ENCODE measurements at places on chromosomes 2 and 18.

DNA sequence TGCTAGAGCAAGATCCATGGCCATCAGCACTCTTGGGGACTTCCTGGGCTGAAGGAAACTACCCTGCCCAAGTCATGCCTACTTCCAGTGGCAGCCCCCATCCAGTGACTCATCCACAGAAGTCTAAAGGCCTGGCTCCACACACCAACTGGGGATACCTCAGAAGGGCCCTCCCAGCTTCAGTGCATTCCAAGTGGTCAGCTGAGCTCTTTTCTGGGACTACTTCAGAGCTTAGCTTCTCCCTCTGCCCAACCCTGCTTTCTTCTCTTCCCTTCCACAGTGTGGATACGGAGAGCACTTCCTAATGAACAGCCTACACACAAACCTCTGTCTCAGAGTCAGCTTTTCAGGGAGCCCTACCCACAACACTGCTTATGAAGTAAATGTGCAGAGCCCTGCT, 66.5 kb downstream of the CLHC1 start:
- DNase-seq: no peak

DNA sequence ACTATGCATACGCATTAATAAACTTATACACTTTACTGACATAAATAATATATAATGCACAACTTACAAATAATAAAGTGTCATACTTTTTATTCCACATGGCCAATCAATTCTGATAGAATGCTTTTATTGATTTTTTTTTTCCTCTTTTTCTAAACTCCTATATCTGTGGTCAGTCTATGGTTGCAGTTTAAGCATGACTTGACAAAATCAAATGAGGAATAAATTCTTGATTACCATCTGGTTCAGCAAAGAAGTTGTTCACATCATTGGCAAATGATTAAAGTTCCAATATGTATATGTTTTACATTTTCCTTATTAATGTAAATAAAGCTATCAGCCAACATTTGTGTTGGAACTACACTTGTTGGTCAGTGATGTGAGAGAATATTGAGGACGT, 83.5 kb downstream of the EML6 start:
- no peak for DNase-seq

- DNase-seq: no peak
Observed at GRCh38 chr18:63879709-63880108, 7.8 kb upstream of the SERPINB2 start.

GRCh38 chr18:76274468-76275289, 220.4 kb downstream of the ZNF516 start:
- DNase-seq: no peak

DNA sequence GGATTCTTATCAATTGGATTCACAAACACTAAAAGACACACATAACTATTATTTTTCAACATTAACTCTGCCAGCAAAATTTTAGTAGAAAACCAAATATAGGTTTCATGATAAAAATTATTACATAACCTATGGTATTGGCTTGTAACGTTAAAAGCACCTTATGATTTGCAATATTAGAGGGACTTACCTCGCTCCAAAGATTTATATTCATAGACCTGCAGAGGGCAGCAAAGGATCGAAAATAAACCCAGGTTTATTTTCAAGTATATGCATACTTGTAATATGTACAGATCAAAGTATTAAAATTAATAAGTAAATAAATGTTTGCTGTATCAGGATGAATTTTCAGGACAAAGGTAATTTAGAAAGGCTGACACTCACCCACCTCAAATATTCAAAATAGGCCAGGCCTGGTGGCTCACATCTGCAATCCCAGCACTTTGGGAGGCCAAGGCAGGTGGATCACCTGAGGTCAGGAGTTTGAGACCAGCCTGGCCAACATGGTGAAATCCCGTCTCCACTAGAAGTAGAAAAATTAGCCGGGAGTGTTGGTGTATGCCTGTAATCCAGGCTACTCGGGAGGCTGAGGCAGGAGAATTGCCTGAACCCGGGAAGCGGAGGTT, 45.3 kb downstream of the LRPPRC start:
- DNase-seq: no peak

GRCh38 chr2:195590861-195591205, 66.2 kb upstream of the SLC39A10 start:
- peak; percentile 44 for DNase-seq

GRCh38 chr18:58009166-58009565, 34.9 kb upstream of the NEDD4L start:
- no peak for DNase-seq

GRCh38 chr18:75478996-75479880, 51.7 kb upstream of the SMIM21 start:
- no peak for DNase-seq

DNA sequence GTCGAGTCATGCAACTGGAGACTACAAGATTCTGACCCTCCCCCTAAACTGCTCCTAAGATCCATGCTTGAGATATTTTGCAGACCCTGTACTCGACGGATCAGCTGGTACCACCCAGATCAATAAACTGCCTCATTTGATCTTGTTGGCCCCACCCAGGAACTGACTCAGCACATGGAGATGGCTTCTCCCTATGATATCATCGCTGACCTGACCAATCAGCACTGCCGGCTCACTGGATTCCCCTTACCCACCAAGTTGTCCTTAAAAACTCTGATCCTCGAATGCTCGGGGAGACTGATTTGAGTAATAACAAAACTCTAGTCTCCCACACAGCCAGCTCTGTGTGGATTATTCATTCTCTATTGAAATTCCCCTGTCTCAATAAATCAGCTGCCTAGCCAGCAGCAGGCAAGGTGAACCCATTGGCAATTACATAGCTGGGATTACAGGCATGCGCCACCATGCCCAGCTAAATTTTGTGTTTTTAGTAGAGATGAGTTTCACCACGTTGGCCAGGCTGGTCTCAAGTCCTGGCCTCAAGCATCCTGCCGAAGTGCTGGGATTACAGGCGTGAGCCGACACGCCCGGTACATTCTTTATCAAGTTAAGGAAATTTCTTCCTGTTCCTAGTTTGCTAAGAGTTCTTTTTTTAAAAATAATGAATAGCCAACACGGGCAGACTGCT, 43.6 kb downstream of the VPS54 start:
- DNase-seq: no peak

GRCh38 chr2:105546628-105546974, 147.8 kb upstream of the FHL2 start:
- DNase-seq: peak; percentile 4

- DNase-seq: no peak
Observed at GRCh38 chr18:55144193-55144930, 185.1 kb upstream of the CCDC68 start.

DNA sequence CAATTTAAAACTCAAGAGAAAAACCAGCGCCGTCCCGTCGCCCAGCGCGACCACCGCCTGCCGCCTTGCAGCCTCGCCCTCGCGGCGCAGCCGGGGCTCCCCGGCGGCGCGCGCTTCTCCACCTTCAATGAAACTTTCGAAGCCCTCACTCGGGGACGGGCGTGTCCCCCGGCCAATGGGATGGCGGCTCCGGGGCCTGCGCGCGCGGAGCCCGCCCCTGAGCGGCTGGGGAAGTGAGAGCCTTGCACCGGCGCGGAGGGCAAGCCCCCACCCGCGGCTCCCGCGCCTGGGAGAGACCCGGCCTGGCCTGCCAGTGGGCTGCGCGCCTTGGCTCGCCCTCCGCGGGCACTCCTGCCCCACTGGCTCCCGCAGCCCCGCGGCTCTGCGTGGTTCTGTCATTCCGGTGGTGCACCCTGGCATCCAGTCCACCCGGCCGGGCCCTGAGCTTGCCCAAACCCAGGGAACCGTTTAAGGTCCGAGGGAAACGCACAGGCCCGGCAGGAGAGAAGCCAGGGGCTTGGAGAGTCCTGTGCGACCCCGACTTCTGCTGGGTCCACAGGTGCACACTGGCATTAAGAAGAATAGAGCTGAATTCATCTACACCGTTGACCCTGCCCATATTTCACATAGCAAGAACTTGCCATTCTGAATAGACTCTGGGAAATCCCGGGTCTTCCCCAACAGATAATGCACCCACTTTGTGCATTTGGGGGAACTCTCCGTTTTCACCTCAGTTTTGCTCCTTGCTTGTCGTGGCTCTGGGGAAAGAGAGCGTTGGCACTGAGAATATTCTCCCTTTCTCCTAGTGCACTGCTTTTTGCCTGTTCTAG, at the start of gene PIEZO2:
Gene PIEZO2 (minus strand): TSS at position 129 of the 830 bp plus-strand sequence. CDS start 981 bp downstream, outside the sequence.
- peak; percentile 69 for DNase-seq

- no peak for DNase-seq
Observed at GRCh38 chr2:9408641-9409151, 14.6 kb downstream of the ITGB1BP1 start.

- DNase-seq: no peak
Observed at GRCh38 chr2:3752376-3752775, 49.0 kb downstream of the DCDC2C start.

GRCh38 chr2:216777637-216778273, 82.1 kb downstream of the TNP1 start:
- DNase-seq: no peak

GRCh38 chr2:86491088-86491487, 49.9 kb downstream of the KDM3A start:
- DNase-seq: no peak

DNA sequence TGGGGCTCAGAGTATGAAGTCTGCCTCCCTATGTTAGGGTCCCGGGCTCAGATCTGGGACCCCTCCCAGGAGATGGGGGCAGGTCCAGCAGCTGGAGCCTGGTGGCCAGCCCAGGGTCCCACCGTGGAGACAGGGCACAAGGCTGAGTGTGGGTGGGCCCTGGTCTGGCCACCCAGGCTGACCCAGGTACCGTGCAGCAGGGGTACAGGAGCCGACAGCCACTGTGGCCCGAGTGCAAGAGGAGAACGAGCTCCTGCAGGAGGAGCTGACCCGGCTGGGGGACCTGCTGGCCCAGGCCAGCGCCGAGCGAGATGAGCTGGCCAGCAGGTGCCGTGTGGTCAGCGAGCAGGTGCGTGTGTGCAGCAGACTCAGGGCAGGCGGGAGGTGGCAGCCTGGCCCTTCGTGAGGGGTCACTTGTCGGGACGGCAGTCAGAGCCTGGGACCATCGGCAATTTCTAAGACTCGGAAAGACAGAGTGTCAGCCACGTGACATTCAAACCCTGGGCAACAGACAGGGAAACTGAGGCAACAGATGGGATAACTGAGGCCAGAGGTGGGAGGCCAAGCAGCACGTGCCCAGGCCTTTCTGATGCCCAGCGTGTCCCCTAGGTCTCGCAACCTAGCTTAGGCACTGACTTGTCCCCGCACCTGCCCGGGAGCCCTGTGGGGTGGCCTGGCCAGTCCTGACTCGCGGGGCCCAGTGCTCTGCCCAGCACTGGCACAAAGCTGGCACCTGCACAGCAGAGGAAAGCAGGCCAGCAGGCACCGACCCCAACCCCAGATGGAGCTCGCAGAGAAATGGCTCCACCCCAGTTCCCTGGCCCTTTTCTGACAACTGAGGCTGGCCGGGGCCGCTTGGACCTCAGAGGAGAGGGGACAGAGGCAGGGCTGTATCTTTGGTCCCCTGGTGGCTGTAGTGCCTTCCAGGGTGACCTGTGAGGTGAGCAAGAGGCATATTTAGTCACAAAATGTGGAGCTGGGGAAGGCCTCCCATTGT, 13.9 kb downstream of the CROCC2 start:
- DNase-seq: no peak

DNA sequence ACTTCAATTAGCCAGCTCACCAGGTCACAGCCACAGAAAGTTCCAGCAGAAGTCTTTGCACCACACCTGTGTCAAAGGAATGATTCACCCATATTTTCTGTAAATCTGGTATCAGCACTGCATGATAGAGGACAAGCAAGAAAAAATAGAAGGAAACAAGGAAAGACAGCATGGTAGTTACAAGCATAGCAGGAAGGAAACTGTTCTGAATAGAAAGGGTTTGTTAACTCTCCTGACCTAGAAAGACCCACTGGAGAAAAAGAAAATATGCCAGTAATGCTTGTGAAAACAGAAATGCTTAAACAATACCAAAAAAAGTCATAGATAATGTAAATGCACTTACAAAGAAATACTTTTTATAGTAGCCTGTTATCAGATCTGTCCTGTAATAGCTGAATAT, 40.8 kb downstream of the SCRN3 start:
- DNase-seq: no peak

DNA sequence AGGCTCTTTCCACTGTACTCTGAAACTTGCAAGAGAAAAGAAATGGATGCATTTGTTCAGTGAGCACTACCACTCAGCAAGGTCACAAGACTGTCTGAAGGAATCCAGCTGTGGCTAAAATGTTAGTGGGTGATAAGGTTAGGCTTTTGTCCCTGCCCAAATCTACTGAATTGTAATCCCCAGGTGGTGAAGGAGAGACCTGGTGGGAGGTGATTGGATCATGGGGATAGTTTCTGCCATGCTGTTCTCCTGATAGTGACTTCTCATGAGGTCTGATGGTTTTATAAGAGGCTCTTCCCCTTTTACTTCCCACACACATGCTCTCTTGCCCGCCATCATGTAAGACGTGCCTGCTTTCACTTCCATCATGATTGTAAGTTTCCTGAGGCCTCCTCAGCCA, 68.2 kb downstream of the ZNF385B start:
- no peak for DNase-seq

- no peak for DNase-seq
Observed at GRCh38 chr2:239951129-239951734, 73.9 kb downstream of the NDUFA10 start.

DNA sequence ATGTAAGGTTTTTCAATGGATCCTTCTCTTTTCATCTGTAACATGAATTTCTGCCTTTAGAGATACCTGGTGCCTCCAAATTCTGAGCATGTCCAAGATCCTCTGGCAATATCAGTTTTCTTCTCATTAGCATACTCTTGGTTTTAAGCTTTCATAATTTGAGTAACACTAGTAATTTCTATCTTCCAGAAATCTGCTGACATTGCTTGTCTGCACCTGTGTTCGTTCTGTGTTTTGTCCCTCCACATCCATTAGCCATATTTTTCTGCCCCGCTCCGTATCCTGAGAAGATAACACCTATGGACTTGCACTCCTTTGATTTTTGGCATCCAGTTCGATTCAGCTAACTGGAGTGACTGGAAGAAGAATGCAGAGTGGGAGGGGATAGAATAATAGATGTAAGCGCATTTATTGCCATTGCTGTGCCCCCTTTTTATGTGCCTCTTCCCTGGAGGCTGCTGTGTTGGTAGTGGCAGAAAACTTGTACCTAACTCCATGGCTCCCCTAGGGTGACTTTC, 32.3 kb upstream of the ITSN2 start:
- DNase-seq: no peak

GRCh38 chr18:77433076-77433475, 183.4 kb downstream of the GALR1 start:
- no peak for DNase-seq

- no peak for DNase-seq
Observed at GRCh38 chr2:165746501-165746900, 47.5 kb downstream of the GALNT3 start.

DNA sequence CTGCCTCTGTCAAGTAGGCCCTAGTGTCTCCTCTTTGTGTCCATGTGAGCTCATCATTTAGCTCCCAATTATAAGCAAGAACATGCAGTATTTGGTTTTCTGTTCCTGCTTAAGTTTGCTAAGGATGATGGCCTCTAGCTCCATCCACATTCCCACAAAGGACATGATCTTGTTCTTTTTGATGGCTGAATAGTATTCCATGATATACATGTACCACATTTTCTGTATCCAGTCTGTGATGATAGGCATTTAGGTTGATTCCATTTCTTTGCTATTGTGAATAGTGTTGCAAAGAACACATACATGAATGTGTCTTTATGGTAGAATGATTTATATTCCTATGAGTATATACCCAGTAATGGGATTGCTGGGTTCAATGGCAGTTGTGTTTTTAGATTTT, 263.2 kb downstream of the PARD3B start:
- no peak for DNase-seq
